ENCODE measurements at places on chromosomes 12 and 14.

- no peak for DNase-seq
Measured at GRCh38 chr12:45342848-45343247, 127.0 kb downstream of the ANO6 start.

DNA sequence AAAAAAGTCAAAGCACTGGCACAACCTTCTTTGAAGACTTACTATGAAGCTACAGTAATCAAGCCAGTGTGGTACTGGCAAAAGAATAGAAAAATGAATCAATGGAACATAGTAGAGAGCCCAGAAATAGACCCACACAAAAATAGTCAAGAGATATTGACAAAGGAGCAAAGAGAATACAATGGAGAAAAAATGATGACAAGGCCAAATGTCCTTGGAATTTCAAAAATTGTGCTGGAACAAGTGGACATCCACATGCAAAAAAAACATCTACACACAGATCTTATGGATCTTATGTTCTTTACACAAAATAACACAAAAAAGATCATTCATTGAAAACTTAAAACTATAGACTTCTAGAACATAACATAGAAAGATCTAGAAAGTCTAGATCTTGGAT is 1379.7 kb upstream of the SEL1L start:
- no peak for DNase-seq

DNA sequence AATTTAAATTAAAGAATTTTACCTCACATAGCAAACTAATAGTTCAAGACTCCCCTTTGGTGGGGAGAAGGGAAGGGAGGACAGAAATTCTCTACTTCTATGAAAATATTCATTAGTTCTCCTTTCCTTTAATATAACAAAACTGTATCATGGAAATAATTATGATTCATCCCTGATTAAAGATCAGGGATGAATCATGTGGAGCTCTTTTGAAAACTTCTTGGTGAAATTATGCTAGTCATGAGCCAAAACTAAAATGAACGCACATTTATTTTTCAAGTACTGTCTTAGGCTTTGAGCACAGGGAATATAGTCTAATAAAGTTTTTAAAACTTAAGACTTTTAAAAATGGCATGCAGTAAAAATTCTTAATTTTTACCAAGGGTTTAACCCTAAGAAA is 17.1 kb downstream of the TMBIM4 start:
- no peak for DNase-seq

GRCh38 chr12:56931474-56931978 is 2.7 kb downstream of the SDR9C7 start:
- peak; percentile 29 for DNase-seq

DNA sequence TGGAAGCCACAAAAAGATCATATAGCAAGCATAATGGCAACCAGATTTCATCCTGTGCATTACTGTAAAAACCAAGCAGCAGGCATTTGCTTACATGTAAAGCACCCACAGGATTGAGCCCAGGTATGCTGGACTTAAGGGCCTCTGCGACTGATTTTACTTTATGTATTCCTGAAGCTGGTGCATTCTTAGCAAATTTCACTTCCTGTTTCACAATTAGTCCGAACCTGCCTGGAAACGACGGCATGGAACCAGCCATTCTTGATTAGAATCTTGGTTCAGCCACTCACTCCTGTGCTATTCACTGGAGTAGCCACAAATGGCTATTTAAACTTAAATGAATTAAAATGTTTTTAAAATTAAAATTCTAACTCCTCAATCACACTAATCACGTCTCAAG is 239.2 kb downstream of the NUAK1 start:
- DNase-seq: no peak

DNA sequence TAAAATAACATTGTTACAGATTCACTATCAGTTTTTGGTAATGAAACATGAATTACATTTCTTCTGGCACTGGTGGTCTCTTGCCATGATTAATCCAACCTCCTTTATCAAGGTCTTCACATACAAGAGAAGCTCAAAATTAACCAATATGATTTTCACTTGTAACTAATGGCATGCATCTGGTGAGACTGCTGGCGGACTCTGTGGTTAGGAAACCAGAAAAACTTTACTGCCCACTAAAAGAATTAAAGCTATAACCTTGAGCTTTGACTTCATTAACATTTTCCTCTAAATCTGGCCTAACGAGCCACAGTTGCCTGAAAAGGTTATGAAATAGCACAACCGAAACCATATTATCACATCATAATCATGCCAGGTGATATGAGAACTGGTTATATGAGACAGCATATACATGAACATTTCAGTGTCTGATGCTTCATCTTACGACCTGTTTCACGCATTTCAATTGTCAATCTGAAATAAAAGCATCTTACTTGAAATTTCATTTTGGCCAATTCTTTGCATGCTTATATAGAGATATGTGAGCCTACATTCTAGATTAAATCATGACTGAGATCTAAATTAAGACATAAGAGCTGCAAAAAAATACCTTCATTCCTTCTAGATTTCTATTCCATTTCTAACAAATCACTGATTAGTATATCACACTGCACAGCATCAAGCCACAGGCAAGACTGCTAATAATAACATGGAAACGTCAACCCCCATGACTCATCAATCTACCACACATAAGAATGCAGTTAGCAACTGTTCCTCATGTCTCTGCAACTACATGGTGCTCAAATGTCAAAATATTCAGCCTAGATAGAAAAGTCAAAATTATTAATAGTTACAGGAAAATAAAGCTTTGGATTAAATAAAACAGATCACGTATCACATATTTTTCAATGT is 89.3 kb downstream of the OSBPL8 start:
- DNase-seq: no peak

GRCh38 chr12:537772-538171 is 78.0 kb downstream of the B4GALNT3 start:
- DNase-seq: no peak

GRCh38 chr12:4996714-4997113 is 47.0 kb upstream of the KCNA5 start:
- DNase-seq: no peak

DNA sequence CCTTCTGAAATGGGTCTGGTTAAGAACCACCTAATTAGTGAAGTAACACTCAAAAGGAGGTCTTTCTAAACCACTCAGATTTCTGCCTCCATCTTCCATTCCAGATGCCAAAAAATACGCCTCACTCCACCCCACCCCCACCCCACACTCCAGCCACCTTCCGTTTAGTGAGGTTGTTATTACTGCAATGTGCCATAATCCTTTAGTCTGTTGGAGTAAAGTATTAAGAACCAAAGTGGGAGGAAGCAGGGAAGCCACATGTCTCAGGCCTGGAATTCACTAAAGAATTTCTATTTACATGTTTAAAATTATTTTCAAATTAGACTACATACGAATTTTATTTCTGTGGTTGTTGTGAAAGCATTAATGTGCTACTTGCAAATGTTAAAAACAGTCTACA is 7.4 kb downstream of the KIF21A start:
- no peak for DNase-seq

Data from activated CD8-positive, alpha-beta T cell treated with anti-CD3 and anti-CD28 coated beads, Interleukin-2, amount 10 ng/mL, durations not matched to agents 7 days and 5 days (primary cell).